BE2C (cell line): ENCODE measurements at places on chromosomes 4 and X.

DNA sequence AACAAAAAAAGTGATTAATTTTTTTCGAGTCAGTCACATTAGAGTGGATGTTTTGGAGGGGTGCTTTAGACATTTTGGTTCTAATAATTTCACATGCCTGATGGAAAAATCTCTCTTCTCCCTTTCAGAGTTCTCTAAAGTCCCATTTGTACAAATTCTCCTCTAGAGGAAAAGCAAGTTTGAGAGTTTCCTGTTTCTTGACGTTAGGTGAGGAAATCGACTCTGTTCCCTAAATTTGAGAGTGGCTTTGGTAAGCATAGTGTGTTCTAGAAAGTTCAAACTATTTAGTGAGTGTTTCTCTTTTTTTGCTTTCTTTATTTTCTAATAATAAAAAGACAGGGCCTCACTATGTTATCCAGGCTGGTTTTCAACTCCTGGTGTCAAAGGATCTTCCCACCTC, 1.6 kb upstream of the ATP6AP2 start:
- DNase-seq = no peak

DNA sequence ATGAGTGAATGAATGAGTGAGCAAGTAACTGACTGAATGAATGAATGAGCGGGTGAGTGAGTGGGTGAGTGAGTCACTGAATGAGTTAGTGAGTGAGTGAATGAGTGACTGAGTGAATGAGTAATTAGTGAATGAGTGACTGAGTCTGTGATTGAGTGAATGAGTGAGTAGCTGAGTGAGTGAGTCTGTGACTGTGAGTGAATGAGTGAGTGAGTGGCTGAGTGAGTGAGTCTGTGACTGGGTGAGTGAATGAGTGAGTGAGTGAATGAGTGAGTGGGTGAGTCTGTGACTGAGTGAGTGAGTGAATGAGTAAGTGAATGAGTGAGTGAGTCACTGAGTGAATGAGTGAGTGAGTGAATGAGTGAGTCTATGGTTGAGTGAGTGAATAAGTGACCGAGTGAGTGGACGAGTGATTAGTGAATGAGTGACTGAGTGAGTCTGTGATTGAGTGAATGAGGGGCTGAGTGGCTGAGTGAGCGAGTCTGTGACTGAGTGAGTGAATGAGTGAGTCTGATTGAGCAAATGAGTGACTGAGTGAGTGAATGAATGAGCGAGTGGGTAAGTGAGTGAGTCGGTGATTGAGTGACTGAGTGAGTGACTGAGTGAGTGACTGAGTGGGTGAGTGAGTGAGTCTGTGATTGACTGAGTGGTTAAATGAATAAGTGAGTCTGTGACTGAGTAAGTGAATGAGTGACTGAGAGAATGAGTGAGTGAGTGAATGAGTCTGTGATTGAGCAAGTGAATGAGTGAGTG, 223.0 kb upstream of the PSAPL1 start:
- no peak for DNase-seq

GRCh38 chr4:101239665-101240064, 107.7 kb downstream of the PPP3CA start:
- DNase-seq = no peak

GRCh38 chrX:111671668-111672067, 9.3 kb upstream of the ALG13 start:
- DNase-seq = no peak

- no peak for DNase-seq
Measured at GRCh38 chrX:39670281-39670680, 427.5 kb downstream of the BCOR start.

- no peak for DNase-seq
Measured at GRCh38 chr4:99574530-99575324, at the start of gene MTTP. MTTP (plus strand) TSS chr4:99574824; CDS start chr4:99574910, 86 bp downstream.

- no peak for DNase-seq
Measured at GRCh38 chr4:103892586-103892985, 172.8 kb upstream of the TACR3 start.

GRCh38 chrX:25534091-25534490, 518.3 kb upstream of the ARX start:
- DNase-seq = no peak

DNA sequence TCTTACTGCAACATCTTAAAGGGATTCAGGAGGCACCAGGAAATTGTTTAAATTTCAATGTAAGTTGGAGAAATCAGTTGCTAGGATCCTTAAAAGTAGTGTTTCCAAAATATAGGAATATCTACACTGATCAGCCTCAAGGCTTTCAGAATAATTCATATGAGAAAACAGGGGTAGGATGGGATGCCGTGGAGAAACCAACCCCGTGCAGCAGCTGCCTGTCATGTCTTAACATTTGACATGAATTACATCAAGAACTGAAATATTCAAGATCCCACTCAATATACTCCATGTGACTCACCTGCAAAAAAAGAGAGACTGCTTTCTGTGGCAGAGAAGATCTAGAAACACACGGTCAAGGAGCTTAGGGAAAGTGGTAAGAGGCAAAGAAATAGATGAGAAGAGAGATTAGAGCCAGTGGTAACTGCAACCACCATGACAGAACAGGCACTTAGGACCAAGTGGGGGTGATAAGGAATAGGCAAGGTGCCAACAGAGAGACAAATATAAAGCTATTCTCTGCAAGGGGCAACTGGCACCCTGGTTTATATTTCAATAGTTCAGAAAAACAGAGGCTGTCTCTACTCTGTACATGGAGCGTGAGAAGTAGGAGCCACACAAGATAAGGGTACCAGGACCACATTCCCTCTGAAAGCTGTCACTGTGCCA, 64.0 kb downstream of the SLC39A8 start:
- no peak for DNase-seq

- DNase-seq = no peak
Measured at GRCh38 chr4:127538016-127538415, 94.7 kb upstream of the INTU start.

GRCh38 chr4:37994569-37994968, 34.4 kb downstream of the PTTG2 start:
- DNase-seq = no peak

DNA sequence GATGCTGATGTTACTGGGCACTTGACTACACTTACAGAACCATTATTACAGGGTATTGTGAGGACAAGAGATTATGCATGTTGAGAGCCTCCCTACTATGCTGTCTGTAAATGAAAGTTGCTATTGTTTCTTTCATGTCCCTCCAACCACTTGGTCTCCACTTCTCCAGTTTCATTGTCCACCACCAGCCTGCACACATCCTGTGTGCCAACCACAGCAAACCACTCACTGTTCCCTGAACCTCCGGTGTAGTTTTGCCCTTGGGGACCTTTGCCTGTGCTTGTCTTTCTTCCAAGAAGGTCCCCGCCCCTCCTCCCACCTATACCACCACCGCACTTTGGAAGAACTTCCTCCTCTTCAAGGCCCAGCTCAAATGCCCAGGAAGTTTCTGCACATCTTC, 43.1 kb upstream of the AFF2 start:
- no peak for DNase-seq
